ENCODE measurements at places on chromosomes 3 and 15.
A peak's percentile ranks its signal among the peaks of the same experiment; 100 is the strongest.

DNA sequence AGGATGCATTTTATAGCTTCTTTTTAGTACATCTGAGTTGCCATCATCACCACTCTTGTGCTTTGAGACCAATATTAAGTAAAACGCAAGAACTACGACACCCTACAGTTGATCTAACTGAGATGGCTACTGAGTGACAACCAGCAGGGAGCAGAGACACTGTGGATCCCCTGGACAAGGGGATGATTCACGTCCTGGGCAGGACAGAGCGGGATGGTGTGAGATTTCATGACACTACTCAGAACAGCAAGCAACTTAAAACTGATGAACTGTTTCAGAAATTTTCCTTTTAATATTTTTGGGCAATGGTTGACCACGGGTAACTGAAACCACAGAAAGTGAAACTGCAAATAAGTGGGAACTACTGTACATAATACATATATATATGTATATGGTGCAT lies 299.2 kb downstream of the ADAMTS17 start:
- no peak for DNase-seq

DNA sequence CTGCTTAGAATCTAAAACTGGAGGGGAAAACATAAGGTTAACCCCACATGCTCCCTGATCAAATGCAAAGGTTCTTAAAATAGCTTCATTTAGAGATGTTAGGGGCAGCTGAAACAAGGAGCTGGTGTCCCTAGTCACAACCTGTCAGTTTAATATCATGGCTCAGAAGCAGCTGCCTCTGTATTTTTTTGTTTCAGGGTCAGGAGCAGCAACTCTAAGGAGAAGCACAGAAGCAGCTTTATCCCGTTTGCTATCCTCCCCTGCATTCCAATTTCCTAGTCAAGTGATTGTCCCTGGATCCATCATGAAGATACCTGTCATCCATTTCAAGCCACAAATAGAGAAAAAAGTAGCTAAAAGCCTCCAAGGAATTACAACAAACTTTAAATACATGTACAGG lies 4.1 kb downstream of the FILIP1L start:
- DNase-seq, result no peak

- DNase-seq, result peak; percentile 87
Measured at GRCh38 chr3:107524841-107525643, 2.3 kb downstream of the BBX start.

GRCh38 chr3:170699158-170700053 lies 113.5 kb upstream of the SLC7A14 start:
- DNase-seq, result no peak

DNA sequence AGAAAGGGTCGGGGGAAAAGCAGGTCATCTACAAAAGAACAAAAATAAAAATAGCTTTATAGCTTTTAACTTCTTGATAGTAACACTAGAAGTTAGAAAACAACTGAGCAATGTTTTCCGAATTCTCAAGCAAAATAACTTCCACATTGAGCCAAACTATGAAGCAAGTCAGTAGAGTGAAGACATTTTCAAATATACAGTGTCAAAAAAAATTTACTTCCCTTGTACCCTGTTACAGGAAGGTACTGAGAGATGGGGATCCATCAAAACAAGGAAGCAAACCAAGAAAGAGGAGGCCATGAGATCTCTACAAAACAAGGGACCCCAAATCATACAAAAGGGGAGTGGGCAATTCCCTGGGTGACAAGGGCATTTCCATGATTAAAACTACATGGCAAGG lies 26.6 kb upstream of the STIMATE start:
- DNase-seq, result no peak

- DNase-seq, result no peak
Measured at GRCh38 chr3:33103480-33103879, 6.5 kb upstream of the GLB1 start.

Data from posterior vena cava (tissue), 2 donors.